ENCODE measurements at places on chromosomes 13 and 19. TPM values are rescaled to one million over a fixed set of nuclear protein-coding genes. Genes with fewer than 3 reads are reported as not detected.

The CNMD gene
- 0.57 TPM for polyA plus RNA-seq

The CYP2F1 gene
- not detected for polyA plus RNA-seq

The OLFM4 gene
- 0.85 TPM for polyA plus RNA-seq

The PLA2G4C gene
- 61.7 TPM for polyA plus RNA-seq

The PGLYRP2 gene
- polyA plus RNA-seq = not detected

The VSTM2B gene
- polyA plus RNA-seq = 0.18 TPM

The EDNRB gene
- 9.1 TPM for polyA plus RNA-seq

The MYO1F gene
- polyA plus RNA-seq = 6.7 TPM

The MAST1 gene
- polyA plus RNA-seq = 0.52 TPM

The SPACA4 gene
- not detected for polyA plus RNA-seq

The TYROBP gene
- polyA plus RNA-seq = 14.7 TPM

The URAD gene
- not detected for polyA plus RNA-seq
